ENCODE measurements at places on chromosomes 16 and 17. TPM values are rescaled to one million over a fixed set of nuclear protein-coding genes. Genes with fewer than 3 reads are reported as not detected.

MMP25 gene
- 0.16 TPM for polyA plus RNA-seq

ANKFN1 gene
- polyA plus RNA-seq: 0.64 TPM

XPO6 gene
- polyA plus RNA-seq: 42.9 TPM

ZNF174 gene
- 9.1 TPM for polyA plus RNA-seq

NLRC3 gene
- 0.11 TPM for polyA plus RNA-seq

TBC1D3G gene
- not detected for polyA plus RNA-seq

METTL23 gene
- 49.9 TPM for polyA plus RNA-seq
